ENCODE measurements at places on chromosomes 16 and 17.

- DNase-seq: no peak
These were observed 534 bp downstream of the GPATCH8 start for GRCh38 chr17:44502598-44503146.

GRCh38 chr16:88472069-88472468 lies 19.0 kb downstream of the ZFPM1 start:
- DNase-seq: no peak

GRCh38 chr17:50128441-50129352 lies 1.3 kb downstream of the SAMD14 start:
- DNase-seq: no peak

DNA sequence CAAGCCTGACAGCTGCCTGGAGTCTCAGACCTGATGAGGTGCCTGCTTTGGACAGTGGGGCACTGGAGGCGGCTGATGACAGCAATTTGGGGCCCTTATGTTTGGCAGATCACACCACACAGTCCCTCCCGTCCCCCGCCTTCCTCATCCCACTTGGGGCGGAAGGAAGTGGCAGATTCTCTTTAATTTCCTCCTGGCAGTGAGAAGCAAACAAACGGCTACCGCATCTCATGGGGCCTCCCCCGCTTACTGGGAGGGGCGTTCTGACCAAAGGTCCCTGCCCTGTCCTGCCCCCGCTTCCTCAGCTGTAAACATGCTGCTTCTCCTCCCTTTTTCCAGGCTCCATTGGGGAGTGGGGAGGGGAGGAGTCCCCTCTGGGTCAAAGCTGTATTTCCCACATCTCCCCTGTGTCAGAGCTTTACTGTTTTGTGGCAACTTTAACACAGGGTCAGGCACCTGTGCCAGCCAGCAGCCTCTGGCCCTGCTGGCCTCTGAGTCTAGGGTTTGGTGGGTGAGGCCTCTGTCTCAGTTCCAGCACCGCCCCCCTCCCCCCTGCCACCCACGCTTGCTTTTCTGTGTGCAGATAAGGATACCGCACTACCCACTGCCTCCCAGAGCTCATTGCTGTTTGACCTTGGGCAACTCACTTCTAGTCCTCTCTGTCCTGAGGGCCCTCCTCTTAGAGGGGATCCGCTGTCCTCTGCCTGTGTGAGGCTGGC lies 5.4 kb upstream of the NFATC3 start:
- peak; percentile 77 for DNase-seq

DNA sequence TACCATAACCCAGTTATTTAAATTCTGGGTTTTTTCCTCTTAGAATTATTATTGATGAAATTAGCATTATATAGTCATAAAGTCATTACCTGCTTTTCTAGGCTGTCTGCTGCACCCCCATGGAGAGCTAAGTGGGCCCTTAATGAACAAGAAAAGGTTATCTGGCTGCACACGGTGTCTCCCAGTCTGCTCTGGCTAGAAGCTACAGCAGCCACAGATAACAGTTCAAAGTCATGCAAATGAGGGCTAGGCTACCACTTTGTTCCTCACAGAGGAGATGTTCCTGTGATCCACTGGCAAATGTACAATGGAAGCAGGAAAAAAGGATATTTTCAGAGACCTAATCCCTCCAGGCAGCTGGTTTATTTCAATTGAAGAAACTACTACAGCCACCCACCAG lies 112.1 kb downstream of the SNX11 start:
- DNase-seq: no peak

GRCh38 chr16:57648125-57648524 lies 19.7 kb downstream of the ADGRG1 start:
- no peak for DNase-seq

DNA sequence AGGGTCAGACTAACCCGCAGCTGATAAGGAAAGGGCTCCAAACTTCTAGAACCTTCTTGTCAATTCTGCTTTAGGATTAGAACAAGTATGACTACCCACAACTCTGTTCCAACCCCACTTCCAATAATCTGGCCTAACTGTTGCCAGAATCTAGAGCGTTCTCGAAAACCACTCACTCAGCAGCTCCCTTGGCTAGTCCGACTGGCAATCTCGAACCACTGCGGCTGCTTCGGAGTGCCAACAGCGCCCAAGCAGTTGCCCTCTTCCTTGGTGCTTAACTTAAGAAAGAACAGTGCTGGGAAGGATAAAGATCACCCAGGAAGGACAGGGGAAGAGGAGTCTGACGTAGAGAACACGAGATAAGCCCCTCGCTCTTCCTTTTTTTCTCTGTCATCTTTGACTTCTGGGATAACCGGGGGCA lies 818 bp downstream of the DNAJC7 start:
- no peak for DNase-seq

DNA sequence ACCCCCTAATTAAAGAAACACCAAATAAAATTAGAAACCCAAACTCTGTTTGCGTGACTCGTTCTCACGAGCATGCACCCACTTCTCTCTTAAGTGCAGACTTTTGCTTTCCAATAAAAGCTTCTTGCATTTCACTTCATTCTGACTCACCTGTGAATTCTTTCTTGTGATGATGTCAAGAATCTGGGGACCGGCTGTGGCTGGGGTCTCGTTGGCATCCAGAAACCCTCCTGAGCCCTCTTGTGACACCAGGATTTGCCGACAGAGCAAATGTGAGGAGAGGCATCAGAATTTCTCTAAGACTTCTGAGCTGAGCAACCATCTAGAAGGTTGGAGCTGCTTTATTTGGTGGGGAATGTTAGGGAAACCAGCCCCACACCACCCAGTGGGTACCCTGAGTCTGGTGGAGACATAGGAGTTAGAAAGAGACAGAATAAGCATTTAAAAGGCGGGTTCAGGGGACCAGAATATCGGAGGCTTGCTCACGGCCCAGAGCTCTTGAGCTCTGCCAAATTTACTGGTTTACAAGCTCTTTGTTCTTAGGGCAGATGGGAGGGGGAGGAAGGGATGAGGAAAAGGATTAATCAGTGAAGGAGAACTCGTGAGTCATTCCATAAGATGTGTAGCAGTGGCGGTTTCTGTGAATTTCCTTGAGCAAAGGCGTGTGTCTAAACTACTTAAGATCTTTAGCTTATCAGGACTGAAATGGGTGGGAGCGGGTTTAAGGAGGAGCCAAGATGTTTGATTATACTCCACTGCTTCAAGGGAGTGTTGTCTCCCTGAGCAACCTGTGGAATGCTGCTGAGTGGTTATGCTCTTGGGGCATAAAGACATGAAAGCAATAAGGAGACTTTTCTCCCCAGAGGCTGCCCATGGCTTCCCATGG lies 24.2 kb upstream of the TMC5 start:
- DNase-seq: no peak

- no peak for DNase-seq
These were observed 4.4 kb downstream of the APOBR start for GRCh38 chr16:28498666-28499381.

GRCh38 chr17:78883533-78884131 lies 19.4 kb downstream of the CEP295NL start:
- no peak for DNase-seq

GRCh38 chr17:46020023-46020761 lies 21.1 kb downstream of the STH start:
- no peak for DNase-seq

DNA sequence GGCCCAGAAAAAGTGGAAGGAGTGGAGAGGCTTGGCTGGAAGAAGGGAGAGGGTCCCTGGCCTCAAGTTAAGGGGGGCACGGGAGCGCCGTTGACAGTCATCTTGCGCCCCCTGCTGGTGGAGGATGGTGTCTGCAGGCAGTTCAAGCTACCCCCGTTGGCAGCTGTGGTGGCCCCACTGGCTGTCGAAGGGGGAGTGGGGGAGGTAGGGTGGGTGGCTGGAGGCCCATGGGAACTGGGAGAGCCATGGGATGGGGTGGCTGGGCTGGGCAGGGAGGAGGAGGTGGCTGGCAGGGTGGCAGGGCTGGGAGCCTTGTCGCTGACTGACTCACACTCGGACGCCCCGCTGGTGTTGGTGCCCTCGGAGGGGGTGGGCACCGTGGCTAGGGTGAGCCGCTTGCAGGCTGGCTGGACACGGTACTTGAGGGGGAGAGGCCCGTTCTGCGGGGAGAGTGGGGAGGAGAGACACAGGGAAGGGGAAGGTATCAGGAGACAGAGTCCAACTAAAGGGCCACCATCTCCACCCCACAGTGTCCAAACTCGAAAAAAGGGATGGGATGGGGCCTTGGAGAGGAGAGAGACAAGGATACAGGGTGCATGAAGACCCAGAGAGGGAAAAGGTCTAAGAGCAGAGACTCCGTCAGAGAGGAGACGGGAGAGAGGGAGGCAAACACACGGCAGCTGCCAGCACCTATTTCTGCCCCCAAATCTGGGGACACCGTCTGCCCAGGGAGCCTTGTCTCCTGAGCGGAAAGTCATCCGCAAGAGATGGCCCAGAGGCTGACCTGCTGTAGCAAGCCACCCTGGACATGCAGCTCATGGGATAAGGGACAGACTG lies 5.2 kb downstream of the CISD3 start:
- peak; percentile 58 for DNase-seq

DNA sequence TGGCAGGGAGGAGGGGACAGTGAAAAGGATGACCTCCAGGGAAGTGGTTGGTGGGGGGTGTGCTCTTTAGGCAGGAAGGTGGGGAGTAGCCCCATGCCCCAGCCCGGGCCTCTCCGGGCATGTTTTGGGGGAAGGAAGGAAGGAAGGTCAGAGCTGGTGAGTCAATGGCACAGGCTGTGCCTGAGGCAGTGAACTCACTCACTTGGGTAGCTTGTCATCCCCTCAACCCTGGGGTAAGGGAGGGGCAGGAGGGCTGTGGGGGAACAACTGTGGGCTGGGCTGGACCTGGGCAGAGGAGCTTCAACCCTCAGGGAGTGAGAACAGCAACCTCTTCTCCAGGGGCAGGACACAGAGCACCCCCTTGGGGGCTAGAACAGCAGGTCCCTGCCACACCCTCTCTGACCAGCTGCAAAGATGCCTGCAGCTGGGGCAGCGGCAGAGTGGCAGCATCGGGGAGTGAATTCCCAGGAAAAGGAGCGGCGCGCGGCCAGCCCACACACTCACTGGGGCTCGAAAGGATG lies 6.3 kb downstream of the CSF3 start:
- no peak for DNase-seq

DNA sequence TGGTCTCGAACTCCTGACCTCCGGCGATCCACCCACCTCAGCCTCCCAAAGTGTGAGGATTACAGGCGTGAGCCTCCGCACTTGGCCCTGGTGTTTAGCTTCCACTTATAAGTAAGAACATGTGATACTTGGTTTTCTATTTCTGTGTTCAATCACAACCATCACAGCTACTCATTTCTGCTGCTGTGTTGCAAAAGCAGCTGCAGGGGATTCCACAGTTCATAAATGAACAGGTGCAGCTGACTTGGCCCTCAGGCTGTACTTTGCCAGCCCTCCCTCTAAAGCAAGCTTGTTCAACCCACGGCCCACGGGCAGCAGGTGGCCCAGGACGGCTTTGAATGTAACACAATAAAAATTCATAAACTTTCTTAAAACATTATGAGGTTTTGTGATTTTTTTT lies 79.2 kb downstream of the SLC39A11 start:
- no peak for DNase-seq

DNA sequence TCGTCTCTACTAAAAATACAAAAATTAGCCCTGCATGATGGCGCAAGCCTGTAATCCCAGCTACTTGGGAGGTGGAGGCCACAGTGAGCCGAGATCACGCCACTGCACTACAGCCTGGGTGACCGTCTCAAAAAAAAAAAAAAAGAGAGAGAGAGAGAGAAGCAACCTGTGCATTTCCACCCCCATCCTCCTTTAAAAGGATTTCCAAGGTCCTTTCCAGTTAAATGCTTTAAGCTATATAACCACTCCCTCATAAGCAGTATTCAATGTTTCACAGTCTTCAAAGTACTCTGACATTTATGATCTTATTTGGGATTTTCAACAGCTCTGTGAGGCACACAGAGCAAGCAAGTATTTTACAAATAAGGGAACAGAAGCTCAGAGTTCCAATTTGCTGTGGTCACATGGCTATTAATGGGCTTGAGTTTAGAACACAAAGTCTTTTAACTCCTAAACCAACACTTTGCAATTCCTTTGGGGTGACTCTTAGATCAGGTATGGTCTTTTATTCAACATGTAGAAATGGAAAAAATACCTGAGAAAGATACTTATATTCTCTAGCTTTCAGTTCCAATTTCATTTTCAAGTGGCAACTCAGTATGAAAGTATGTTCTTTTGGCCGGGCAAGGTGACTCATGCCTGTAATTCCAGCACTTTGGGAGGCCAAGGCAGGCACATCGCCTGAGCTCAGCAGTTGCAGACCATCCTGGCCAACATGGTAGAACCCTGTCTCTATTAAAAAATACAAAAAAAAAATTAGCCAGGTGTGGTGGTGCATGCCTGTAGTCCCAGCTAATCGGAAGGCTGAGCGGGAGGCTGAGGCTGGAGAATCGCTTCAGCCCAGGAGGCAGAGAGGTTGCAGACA lies 31.3 kb downstream of the SPOP start:
- DNase-seq: peak; percentile 13

GRCh38 chr16:79154086-79154485 lies 446.5 kb downstream of the MAF start:
- no peak for DNase-seq

DNA sequence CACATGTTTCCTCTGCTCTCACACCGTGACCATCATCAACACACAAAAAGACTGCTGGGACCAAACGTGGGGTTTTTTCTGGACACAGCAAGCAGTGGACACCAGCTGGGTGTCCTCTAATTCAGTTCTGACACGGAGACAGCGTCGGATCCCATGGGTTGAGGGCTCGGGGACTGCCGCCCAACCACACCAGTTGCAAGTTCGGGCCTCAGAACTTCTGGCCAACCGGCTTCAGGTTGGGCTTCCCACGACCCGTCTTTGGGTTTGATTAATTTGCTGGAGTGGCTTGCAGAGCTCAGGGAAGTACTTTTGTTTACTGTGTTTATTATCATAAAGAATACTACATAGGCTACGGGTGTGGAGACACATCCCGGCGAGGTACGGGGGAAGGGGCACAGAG lies 97.8 kb downstream of the BANP start:
- no peak for DNase-seq

- DNase-seq: peak; percentile 64
These were observed 30.0 kb downstream of the TBCD start for GRCh38 chr17:82781894-82782274.

DNA sequence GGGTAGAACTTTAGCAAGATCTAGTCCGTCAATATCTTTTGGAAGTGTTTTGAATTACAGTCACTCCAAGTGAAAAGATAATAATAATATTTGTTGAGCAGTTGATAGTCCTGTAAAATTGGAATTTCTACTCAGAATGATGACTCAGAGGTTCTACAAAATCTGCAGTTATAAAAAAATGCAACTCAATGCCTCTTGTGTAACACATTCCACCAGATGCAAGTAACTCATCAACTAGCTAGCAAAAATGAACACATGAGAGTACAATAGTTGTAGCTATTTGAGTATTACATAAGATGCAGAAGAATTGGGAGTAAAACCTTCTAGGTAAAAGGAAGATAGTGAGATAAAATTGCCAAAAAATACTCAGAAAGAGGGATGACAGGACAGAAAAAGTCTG lies 177.2 kb downstream of the CDH8 start:
- DNase-seq: no peak

DNA sequence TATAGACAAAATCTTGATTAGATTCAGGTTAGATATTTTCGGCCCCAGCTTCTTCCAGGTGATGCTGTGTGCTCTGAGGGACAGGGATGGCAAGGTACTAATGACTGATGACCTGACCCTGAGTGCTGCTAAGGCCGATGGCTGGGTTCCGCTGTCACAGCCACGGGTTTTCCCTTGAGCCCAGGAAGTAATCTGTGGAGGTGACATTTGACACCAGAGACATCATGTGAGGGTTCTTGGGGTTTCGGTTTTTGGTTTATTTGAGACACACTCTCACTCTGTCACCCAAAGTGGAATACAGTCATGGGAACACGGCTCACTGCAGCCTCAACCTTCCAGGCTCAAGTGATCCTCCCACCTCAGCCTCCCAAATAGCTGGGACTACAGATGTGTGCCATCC lies 9.8 kb downstream of the OTOP3 start:
- no peak for DNase-seq
